ENCODE measurements at places on chromosomes 3 and 15.

- DNase-seq, result no peak
Observed at GRCh38 chr3:51075221-51075775, 309.8 kb upstream of the MANF start.

- DNase-seq, result no peak
Observed at GRCh38 chr3:189869165-189869564, 238.0 kb downstream of the TP63 start.

DNA sequence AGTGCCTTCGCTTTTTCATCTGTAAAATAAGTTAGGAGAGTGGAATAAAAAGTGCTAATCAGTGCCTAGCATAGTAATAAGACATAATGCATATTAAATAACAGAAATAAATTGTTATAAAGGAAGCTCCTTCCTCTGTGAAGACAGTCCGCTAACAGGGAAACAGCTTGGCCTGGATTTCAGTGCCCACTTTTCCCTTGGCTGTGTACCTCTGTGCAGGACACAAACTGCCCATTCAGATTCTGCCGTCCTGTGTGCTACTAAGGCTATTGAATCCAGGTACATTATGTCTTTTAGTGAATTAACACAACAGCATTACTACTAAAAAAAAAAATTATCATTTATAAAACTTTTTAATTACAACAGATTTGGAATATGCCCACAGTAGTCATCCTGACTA, 90.7 kb downstream of the TBL1XR1 start:
- no peak for DNase-seq

DNA sequence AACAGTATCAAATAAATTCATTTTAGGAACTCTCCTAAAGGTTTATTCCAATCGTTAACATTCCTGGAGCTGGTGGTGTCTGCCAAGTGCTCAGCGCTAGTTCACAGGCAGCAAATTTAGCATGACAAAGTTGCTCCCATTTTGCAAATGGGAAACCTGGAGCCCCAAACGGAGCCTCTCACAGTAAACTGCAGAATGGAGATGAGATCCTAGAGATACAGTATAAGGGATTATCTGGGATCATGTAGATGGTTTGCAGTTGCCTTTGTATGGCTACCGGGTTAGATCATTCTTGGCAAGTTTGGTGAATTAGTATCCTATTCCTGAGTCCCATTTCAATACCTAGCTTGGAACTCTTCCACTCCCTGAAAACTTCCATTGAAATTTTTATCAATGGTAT, 173.7 kb downstream of the CDIN1 start:
- DNase-seq, result no peak

DNA sequence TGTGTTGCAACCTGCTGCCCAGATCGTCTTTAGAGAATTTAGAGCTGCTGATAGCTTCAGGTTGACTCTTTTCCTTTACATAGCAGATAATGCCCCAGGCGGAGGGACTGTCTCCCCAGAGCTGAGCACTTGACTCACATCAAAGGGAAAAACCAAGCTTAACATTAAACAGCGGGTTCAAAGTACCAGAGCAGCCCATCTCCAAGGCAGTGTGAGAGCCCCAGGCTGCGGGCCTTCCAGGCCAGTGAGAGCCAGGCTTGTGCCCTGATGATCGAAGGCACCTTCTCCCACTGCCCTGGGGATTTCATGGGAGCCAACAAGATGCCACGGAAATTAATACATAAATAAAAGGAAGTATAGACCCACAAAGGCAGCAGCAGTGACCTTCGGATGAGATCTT, 275.6 kb downstream of the XXYLT1 start:
- DNase-seq, result no peak
